ENCODE measurements at places on chromosomes 2 and 18.

DNA sequence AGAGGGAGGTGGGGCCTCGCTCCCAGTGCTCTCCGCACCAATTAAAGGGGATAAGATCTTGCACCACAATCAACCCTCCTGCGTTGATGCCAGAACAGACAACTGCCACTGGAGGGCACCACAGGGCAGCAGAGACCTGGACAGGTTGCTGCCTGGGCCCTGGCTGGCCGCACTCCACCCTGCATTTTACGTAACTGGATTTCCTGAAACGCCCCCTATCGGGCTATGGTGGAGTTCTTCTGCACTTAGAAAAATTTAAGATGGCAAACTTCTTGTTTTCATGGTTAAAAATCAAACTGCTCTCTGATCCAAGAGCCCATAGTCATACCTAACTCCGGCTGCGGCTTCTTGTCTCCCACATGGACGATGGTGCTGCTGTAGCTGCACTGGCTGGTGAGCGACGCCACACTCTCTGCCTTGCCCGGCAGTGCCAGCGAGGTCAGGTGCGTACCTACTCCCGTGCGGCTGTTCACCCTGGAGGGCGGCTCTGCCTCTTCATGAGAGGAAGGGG, 16.8 kb upstream of the HES6 start:
- peaks cover 23% of the 10 kb centered on the region for H3K4me1 ChIP-seq
- no peaks in the 10 kb centered on the region for H3K27me3 ChIP-seq
- H3K4me3 ChIP-seq: no peak overlapping the region
- peaks cover 17% of the 10 kb centered on the region for H3K36me3 ChIP-seq
- H3K27ac ChIP-seq: no peak overlapping the region

DNA sequence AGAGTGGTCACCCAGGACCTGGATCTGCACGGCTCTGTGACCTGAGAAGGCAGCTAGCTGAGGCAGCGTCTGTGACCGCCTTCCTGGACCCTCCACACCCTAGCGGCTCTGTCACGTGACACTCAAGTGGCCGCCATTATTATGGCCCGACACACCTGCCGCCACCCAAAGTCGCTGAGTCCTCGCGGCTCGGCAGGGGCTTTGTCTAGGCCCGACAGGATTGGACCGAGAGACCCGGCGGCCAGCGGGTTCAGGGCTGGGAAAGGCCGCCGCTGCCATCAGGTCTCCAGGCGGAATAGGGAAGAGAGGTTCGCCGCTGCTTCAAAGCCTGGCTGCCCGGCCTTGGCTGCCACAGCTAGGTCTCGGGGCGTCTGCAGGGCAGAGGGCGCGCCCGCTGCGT, 1162.5 kb upstream of the LRRTM1 start:
- no peaks in the 10 kb centered on the region for H3K36me3 ChIP-seq
- no peaks in the 10 kb centered on the region for H3K4me1 ChIP-seq
- no peak overlapping the region for H3K27ac ChIP-seq
- no peak overlapping the region for H3K4me3 ChIP-seq

DNA sequence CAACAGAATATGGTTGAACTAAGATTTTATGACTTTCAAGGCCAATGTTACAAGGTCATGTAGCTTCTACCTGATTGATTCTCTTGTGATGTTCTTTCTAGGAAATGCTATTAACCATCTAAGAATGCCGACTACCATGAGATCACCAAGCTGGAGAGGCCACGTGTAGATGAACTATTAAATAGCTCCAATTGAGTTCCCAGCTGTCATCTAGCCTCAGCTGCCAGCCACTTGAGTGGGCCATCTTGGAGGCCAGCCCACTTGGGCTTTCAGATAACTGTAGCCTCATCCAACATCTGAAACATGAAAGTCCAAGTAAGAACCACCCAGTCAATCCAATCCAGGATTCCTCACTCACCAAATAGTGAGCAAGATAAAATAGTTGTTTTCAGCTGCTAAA, 376.9 kb upstream of the TMEFF2 start:
- no peaks in the 10 kb centered on the region for H3K36me3 ChIP-seq
- DNase-seq: no peak
- H3K4me1 ChIP-seq: no peaks in the 10 kb centered on the region
- no peak overlapping the region for H3K4me3 ChIP-seq
- no peak overlapping the region for H3K27ac ChIP-seq

DNA sequence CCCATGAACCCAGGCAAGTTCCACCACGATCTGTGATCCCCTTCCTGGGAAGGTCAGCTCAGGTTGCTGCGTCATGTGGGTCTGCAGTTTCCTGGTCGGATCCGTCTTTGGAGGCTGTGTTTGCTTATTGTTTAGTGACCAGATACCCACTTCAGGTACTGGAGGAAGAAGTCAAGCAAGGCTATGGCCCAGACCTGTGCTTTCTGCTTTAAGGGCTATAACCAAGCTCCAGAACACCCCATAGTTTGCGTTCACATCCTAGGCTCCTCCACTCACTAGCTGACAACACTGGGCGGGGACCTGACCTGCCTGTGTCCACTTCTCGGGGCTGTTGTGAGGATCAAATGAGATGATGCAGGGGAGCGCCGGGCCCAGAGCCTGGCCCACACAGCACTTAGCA, 44.0 kb downstream of the MAL start:
- H3K36me3 ChIP-seq: peaks cover 18% of the 10 kb centered on the region
- H3K4me1 ChIP-seq: peaks cover 30% of the 10 kb centered on the region
- no peak overlapping the region for H3K27ac ChIP-seq
- H3K27me3 ChIP-seq: peaks cover under 1% of the 10 kb centered on the region
- H3K4me3 ChIP-seq: no peak overlapping the region

DNA sequence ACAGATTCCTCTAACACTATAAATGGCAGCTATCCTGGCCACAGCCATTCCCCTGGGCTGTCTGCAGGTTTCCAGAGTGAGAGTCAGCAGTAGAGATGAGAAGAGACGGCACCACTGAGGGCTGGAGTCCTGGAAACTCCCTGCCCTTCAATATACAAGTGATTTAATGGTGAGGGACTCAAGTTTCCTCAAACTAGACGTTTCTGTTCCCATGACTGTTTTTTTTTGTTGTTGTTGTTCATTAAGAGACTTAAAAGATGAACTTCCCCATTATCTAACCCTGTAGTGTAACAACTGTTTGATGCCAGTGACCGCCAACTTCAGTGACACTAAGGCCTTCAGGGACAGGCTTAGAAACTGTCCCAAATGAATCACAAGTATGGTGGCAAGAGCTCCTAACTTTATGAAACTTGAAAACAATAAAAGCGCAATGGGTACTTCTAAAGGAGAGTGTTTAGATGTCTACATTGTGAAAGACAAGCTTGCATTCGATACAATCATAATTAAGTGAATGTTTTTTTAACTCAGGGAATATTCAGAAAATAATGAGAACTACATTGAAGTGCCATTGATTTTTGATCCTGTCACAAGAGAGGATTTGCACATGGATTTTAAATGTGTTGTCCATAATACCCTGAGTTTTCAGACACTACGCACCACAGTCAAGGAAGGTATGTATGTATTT, 34.0 kb downstream of the IL1R2 start:
- H3K36me3 ChIP-seq: no peaks in the 10 kb centered on the region
- peaks cover 9% of the 10 kb centered on the region for H3K4me1 ChIP-seq
- no peak for DNase-seq
- H3K27ac ChIP-seq: no peak overlapping the region
- no peaks in the 10 kb centered on the region for H3K27me3 ChIP-seq

- H3K4me3 ChIP-seq: no peak overlapping the region
- H3K4me1 ChIP-seq: no peaks in the 10 kb centered on the region
- no peak overlapping the region for H3K27ac ChIP-seq
- H3K27me3 ChIP-seq: peaks cover 3% of the 10 kb centered on the region
- H3K36me3 ChIP-seq: no peaks in the 10 kb centered on the region
Measured at GRCh38 chr2:43751476-43751990, 22.3 kb upstream of the DYNC2LI1 start.

GRCh38 chr2:29946505-29946904, 25.1 kb upstream of the ALK start:
- no peaks in the 10 kb centered on the region for H3K36me3 ChIP-seq
- no peak overlapping the region for H3K4me3 ChIP-seq
- H3K27ac ChIP-seq: no peak overlapping the region

DNA sequence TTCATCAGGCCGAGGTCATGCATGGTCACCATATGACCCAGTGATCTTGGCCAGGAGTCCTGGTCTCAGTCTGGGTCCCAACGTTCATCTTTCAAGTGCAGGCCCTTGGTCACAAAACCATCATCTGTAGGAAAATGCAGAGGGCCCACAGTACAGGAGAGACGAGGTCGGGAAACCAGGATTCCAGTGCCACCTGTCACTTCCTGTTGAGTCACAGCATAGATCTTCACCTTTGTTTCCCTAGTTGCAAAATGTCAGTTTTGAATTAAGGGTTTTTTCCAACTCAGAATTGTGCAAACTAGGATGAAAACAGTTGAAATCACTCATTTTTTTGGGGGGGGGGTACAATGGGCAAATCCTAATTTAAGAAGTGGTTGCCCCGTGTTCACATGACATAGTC, 162.2 kb downstream of the INSIG2 start:
- H3K27me3 ChIP-seq: peaks cover 15% of the 10 kb centered on the region
- H3K27ac ChIP-seq: no peak overlapping the region
- H3K36me3 ChIP-seq: no peaks in the 10 kb centered on the region
- no peak overlapping the region for H3K4me3 ChIP-seq

DNA sequence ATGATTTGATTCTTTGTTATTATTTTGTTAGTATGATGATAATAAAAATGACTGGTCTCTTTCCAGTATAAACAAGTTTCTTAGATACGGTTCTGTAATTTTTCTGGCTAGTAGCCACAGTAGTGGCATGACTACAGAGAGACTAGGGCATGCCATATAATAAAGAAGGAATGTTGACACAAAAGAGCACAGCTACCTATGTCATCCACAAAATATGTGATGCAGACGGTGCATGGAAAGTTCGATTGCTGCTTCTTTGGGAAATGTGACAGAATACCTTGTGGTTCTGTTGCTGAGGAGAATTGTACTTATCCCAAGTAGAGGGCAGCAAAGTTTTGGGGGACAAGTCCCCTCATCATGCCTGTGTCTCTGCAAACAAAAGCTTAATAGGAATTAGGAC, 26.1 kb upstream of the SETBP1 start:
- no peak overlapping the region for H3K27ac ChIP-seq
- no peaks in the 10 kb centered on the region for H3K27me3 ChIP-seq
- no peak overlapping the region for H3K4me3 ChIP-seq
- DNase-seq: no peak

DNA sequence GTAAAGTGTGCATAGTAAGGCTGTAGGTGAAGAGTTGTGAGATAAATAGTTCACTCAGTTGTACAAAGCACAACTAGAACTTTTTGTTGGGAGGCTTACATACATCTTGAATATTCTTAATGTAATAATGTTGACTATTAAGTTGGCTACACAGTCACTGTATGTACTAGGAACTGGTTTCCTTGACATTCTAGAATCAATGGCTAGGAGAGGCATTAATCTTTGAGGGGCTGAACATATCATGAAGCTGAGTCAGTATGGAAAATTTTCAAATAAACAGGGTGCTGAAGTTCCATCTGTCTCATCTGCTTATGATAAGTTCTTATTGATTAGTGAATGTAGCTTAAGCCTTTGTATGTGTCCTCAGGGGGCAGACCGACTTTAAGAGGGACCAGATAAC, 23.4 kb downstream of the METTL21A start:
- H3K4me3 ChIP-seq: no peak overlapping the region
- DNase-seq: no peak
- no peak overlapping the region for H3K27ac ChIP-seq
- no peaks in the 10 kb centered on the region for H3K27me3 ChIP-seq
- peaks cover 9% of the 10 kb centered on the region for H3K4me1 ChIP-seq

DNA sequence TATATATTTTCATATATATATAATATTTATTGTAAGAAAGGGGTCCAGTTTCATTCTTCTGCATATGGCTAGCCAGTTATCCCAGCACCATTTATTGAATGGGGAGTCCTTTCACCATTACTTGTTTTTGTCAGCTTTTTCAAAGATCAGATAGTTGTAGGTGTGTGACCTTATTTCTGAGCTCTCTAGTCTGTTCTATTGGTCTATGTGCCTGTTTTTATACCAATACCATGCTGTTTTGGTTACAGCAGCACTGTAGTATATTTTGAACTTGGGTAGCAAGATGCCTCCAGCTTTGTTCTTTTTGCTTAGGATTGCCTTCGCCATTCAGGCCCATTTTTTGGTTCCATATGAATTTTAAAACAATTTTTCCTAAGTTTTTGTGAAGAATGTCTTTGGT, 320.1 kb downstream of the CDH2 start:
- no peaks in the 10 kb centered on the region for H3K4me1 ChIP-seq
- H3K36me3 ChIP-seq: no peaks in the 10 kb centered on the region
- H3K4me3 ChIP-seq: no peak overlapping the region

DNA sequence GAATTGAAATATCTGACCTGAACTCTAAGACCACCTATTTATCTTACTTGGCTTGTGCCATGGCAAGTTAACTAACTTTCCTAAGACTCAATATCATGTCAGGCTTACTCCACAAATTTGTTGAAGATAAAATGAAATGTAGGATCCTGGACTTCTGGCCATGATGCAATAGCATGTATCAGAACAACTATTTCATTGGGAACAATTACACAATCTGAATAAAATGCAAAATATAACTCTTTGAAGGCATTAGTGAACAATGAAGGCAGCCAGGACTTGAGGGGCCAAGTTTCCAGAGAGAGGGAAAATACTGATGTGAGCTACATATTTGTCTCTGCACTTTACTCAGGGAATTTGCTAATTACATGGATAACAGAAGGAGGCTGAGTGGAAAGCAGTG, 476.5 kb upstream of the ACVR2A start:
- no peak for DNase-seq
- no peak overlapping the region for H3K4me3 ChIP-seq
- H3K4me1 ChIP-seq: peaks cover 11% of the 10 kb centered on the region
- H3K36me3 ChIP-seq: peaks cover 3% of the 10 kb centered on the region

GRCh38 chr2:54960164-54960563, 90.1 kb downstream of the RTN4 start:
- no peak overlapping the region for H3K27ac ChIP-seq
- H3K4me1 ChIP-seq: peaks cover 9% of the 10 kb centered on the region
- H3K4me3 ChIP-seq: no peak overlapping the region
- H3K27me3 ChIP-seq: peaks cover 14% of the 10 kb centered on the region
- peaks cover 4% of the 10 kb centered on the region for H3K36me3 ChIP-seq

GRCh38 chr2:47719099-47719498, 63.8 kb upstream of the MSH6 start:
- peaks cover 14% of the 10 kb centered on the region for H3K27me3 ChIP-seq
- DNase-seq: no peak
- H3K36me3 ChIP-seq: no peaks in the 10 kb centered on the region
- no peak overlapping the region for H3K4me3 ChIP-seq
- H3K4me1 ChIP-seq: no peaks in the 10 kb centered on the region

- H3K4me3 ChIP-seq: no peak overlapping the region
- no peaks in the 10 kb centered on the region for H3K4me1 ChIP-seq
- H3K27ac ChIP-seq: no peak overlapping the region
- H3K27me3 ChIP-seq: no peaks in the 10 kb centered on the region
- no peak for DNase-seq
Measured at GRCh38 chr2:164012581-164012980, 276.8 kb upstream of the FIGN start.

Measured in activated naive CD4-positive, alpha-beta T cell treated with anti-CD3 and anti-CD28 coated beads, Interleukin-2, amount 10 ng/mL, durations not matched to agents 7 days and 5 days (primary cell).